Right hindlimb (tissue), 1 donor: ENCODE measurements at places on chromosomes 7 and 10.

GRCh38 chr10:119503821-119504220 is 38.7 kb downstream of the RGS10 start:
- DNase-seq, result no peak

- no peak for DNase-seq
These were observed 69.0 kb upstream of the SAMD8 start for GRCh38 chr10:75042292-75042974.

DNA sequence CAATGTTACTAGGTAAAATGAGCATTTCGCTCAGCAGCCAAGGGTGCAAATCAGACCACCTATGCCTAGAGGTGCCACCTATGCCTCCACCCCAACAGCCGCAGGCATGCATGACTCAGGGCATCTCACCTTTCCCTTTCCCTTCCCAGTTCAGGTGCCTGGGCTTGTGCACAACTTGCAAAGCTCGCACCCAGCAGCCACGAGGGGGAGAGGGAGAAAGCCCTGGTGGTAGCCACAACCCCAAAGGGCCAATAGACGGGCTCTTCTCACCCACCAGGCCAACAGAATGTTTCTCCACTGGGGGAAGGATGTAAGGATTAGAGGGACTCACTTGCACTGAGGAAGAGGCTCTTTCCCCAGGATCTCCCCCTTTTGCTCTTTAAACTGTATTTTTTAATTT is 462.3 kb upstream of the PCDH15 start:
- no peak for DNase-seq

GRCh38 chr7:105743351-105744090 is 132.9 kb downstream of the ATXN7L1 start:
- no peak for DNase-seq

DNA sequence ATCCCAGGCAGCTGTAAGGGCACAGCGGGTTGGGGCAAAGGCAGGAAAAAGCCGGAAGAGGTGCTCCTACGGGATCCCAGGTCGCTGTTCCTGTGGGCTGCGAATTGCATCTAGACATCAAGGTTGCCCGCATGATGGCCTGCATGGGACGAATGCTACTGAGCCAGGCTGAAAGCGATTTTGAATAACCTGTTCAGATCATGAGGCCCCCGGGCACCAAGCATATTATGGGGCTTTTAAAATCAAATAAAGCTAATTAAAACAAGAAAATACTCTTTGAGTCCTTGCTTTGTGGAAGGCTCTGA is 37.1 kb downstream of the CAMK2B start:
- DNase-seq, result no peak

DNA sequence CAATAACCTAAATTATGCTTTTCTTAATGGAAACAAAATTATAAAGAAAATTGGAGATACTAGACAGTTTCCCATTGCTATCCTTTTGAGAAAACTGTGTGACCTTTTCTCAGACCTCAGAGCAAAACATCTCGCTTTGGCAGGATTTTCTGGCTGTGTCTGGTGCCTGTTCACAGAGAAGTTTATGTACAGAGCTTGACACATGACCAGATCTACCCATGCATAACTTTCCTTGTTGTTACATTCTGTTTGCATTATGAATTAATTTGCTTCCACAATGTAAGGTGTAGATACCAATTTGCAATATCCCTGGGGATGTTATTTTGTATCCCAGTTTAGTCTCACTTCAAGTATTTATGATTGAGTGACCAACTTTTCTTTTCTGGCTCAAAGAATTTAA is 565.0 kb downstream of the XPNPEP1 start:
- no peak for DNase-seq
